Stimulated activated CD8-positive, alpha-beta memory T cell treated with anti-CD3 and anti-CD28 coated beads, Interleukin-2, amount 100 ng/mL, for 48 hours (primary cell): ENCODE measurements at places on chromosomes 12 and 14.
A peak's percentile ranks its signal among the peaks of the same experiment; 100 is the strongest.

- DNase-seq, result peak; percentile 54
Measured at GRCh38 chr14:75559451-75560222, 18.8 kb upstream of the FLVCR2 start.

DNA sequence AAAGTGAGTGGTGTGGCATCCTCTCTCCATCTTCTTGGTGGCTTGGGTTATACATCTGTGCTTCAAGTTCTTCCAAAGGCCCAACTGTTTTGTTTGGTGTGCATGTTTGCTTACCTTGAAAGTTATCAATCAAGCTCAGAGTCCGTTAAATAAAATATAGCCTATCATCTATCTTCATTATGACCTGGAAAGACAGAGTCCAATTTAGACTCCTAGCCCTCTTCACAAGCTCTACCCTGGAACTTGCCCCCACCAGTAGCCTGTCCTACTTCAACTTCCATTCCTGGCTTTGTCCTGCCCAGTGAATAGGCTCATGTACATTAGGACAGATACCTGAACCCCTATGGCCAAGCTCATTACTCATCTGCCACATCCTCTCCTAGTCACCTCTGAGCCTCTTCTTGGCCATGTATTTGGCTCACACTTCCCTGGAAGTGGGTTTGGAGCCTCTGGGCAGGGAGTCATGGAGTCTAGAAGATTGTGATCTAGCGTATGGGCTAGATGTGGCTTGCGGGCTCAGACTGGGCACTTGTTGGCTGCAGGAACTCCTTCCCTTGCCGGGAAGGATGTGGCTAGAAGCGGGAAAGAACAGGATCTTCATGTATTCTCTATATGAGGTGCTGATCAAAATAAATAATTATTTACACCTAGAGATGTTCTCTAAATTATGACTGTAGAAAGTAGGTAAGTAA lies 6.4 kb upstream of the SSTR1 start:
- DNase-seq, result no peak

GRCh38 chr12:110304061-110304551 lies 23.1 kb downstream of the ATP2A2 start:
- no peak for DNase-seq

DNA sequence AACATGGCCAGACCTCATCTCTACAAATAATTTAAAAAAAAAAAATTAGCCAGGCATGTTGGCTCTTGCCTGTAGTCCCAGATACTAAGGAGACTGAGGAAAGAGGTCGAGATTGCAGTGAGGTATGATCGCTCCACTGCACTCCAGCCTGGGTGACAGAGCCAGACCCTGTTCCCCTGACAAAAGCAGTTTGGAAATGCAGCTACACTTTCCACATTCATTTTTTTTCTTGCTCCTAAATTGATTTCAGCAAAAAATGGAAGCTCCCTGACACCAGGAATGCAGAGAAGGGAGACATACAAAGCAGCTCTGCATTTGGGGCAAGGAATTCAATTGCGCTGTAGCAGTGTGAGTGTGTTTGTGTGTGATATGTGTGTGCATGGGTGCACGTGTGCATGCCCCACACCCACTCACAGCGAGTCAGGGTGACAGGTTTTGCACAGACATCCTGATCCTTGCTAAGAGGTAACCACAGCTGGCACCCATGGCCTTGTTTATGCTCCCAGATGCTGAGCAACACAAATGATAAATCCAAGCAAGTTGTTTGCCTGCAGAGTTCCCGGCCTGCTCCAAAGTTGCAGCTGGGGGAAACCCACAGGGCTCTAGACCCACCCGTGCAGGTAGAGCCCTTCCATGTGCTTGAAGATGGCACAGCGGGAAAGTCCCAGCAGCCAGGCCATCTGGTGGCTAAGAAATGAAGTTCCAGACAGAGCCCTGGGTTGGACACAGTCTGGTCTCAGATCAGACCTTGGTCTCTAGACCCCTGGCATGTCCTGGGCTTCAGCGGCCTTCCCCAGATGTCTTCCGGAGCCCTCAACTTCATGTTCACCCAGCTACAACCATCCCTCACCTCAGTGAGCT lies 25.9 kb upstream of the BDKRB2 start:
- no peak for DNase-seq

- no peak for DNase-seq
Measured at GRCh38 chr14:96917442-96917963, 120.3 kb downstream of the VRK1 start.

DNA sequence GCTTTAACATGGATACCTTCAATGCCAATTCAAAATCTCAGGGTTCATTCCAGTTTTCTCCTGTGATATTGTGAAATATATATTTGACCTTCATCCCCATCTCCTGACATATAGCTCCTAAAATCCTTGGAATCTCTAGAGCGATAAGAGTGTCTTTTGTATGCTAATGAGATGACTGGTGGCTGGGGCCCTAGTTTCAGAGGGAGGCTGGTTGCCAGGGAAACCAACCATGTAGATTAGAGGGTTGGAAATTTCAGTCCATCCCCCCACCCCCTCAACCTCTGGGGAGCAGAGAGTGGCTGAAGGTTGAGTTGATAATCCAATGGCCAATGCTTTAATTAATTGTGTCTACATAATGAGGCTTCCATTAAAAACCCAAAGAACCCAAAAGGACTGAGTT lies 59.4 kb downstream of the SDR9C7 start:
- DNase-seq, result no peak

DNA sequence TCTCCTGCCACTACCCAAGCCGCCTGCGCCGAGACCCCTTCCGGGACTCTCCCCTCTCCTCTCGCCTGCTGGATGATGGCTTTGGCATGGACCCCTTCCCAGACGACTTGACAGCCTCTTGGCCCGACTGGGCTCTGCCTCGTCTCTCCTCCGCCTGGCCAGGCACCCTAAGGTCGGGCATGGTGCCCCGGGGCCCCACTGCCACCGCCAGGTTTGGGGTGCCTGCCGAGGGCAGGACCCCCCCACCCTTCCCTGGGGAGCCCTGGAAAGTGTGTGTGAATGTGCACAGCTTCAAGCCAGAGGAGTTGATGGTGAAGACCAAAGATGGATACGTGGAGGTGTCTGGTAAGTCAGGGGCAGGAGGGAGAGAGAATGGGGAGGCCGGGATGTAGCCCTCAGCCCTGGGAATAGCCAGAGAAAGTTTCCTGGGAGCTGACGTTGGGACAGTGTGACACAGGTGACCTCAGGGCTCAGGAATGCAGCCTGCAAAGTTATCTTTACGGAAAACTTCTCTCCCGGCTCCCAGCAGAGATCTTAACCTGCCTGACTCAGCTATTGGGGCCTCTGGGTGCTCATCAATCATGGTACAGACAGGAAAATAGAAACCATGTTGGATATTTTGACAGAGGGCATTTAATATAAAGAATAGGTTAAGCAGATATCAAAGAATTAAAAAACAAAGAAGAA lies 747 bp downstream of the HSPB8 start:
- no peak for DNase-seq

DNA sequence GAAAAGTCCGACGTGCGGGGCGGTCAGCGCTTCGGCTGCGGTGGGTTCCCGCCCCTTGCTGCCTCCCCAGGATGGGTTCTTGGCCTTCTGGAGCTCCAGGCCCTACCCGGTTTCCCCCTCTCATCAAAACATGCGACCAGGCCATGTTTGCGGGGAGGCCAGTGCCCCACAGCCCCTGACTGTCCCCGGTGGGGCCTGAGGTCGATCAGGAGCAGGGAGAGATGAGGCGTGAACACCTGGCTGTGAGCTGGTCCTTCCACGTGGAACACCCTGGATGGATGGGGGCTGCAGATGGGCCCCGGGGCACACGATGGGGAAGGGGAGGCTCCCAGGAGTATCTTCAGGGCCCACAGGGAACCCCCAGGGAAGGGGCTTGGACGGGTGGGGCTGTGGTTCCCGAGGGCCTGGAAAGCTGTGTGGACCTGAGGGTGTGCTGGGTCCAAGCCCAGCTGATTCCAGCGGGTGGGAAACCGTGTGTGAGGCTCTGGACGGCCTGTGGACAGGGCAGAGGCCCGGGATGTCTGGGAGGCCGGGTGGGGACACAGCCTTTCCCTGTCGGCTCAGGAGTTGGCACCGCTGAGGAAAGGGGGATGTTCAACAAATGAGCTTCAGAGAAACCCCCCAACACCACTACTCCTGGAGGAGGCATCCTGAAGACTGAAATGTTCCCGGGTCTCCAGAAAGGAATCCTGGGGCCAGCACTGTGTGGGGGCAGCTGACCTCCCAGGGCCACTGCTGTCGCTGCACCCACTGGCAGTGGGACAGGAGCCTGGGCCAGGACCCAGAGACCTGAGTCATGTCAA lies 187.0 kb upstream of the C14orf180 start:
- no peak for DNase-seq

DNA sequence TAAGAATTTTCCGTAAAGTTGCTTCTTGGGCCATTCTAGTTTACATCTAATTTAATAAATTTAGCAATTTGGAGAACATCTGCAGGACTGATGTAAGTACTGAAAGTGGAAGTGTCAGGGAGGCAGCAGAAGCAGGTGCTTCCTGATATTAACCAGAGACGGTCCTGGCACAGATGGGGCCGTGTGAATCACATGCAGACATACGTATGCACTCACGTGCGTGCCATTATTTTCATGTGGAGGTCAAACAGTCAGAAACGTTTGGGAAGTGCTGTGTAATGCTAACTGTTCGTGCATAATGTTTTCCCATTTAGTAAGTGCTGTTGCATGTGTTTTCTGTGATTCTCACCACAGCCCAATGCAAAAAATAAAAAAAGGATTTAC lies 87.8 kb upstream of the DYNC1H1 start:
- peak; percentile 50 for DNase-seq

- no peak for DNase-seq
Measured at GRCh38 chr12:73352826-73353225, 1080.7 kb downstream of the TRHDE start.

DNA sequence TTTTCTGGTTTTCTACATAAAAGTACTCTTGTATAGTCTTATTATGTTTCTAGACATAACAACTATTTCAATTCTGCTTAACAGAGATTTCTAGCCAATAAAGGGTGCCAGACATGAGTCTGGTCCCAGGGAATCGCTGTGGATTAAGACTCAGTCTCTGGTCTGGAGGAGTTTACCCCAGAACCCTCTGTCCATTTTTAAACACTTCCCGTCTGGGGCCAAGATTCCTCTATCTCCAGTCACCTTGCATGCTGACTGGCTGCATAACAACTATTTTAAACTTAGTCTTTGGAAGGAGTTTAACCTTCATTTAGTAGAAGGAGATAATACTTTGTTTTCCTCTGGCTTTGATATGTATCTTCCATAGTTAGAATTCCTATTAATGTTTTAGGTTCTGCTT lies 163.1 kb upstream of the IFNG-AS1 start:
- DNase-seq, result no peak

GRCh38 chr12:3791256-3791874 lies 38.5 kb upstream of the CRACR2A start:
- no peak for DNase-seq

DNA sequence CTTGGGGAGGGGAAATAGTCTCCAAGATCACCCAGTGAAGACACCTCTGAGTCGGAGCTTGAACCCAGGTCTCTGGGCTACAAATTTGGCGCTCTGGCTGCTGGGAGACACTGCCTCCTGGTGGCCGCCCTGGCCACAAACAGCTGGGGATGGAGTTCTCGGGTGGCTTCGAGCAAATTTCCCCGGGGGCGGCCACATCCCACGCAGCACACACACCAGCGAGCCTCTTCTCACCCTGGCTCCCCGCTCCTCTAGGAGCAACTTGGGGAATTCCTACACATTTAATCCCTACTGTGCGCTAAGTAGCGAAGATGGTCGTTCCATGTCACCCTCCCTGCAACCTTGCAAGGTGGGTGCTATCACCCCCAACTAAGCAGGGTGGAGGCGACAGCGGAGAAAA lies 66.2 kb upstream of the BEGAIN start:
- peak; percentile 25 for DNase-seq

GRCh38 chr12:12611512-12612306 lies at the start of gene CREBL2:
TSS of gene CREBL2 (plus strand) at chr12:12611876. CDS start at chr12:12612173, 297 bp downstream.
- DNase-seq, result peak; percentile 65

DNA sequence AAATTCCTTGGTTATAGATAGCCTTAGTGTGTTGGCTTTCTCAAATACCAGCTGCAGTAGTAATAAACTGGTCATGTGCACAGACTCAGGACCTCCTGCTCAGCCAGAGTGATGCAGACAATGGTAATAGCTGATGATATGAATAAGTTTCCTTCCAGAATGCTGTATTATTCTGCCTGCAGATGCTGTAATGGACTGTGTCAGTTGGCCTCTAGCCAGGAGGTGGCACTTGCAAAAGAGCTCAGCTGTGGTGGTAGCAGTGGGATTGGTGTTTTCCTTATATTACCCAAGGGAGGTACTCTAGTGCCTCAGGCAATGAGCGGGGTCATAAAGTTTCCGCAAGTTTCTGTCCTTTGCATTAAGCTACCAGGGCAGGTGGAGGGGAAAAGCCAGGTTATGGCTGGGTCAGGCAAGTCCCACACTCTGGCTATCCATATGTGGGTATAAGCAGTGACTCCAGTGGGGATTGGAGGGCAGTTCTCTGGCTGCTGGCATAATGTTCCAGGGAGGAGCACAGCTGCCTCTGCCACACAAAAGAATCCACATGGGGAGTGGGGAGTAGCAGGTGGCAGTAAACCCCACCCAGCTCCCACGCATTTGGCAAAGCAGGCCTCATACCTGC lies 14.0 kb upstream of the MUCL1 start:
- no peak for DNase-seq

DNA sequence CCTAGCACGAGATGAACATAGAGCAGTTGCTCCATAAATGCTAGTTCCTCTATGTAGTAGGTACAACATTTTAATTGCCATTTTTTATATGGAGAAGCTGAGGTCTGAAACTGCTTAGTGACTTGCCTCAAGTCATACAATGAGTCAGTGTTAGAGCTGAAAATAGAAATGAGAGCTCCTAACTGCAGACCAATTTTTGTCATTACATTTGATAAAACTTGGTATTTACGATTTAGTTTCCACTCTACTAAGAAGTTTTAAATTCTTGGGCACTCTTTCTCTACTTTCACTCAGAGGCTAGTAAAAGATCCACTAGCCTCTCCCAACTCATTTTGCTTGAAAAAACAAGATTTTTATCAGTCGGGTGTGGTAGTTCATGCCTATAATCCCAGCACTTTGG lies 8.1 kb upstream of the TMED10 start:
- no peak for DNase-seq

GRCh38 chr14:53464376-53464775 lies 311.3 kb upstream of the DDHD1 start:
- DNase-seq, result no peak

GRCh38 chr12:131872154-131873051 lies 22.0 kb upstream of the ULK1 start:
- no peak for DNase-seq

DNA sequence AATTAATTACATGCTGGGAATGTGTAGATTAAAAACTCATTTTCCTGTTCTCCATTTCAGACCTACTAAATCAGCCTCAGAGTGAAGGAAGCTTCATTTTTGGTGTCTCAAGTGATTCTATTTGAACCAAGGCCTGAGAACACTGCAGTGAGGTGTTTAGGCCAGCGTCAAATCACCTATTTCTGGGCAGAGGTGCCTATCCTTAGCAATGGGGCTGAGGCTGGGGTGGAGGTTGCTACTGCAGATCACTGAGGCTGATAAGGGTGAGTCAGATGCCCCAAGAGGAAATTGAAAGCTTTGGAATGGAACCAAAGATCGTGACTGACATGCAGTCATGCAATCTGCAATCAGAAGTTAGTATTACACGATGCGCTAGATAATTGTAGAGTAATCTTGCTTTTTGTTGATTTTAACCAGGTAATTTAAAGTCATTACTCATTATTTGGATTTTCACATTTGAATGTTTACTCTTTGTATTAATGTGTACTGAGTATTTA lies 4.4 kb downstream of the TXNRD1 start:
- peak; percentile 21 for DNase-seq
